Hindlimb muscle (tissue), 1 donor: ENCODE measurements at places on chromosomes 7 and 10. TPM values are rescaled to one million over a fixed set of nuclear protein-coding genes. Genes with fewer than 3 reads are reported as not detected.

The TAS2R41 gene
- not detected for polyA plus RNA-seq

The FBXO24 gene
- 2.3 TPM for polyA plus RNA-seq

The PRLHR gene
- polyA plus RNA-seq = not detected

The TMEM60 gene
- polyA plus RNA-seq = 11.3 TPM

GRCh38 chr7:112487457-112488263, 6.9 kb downstream of the LSMEM1 start:
- DNase-seq = no peak

DNA sequence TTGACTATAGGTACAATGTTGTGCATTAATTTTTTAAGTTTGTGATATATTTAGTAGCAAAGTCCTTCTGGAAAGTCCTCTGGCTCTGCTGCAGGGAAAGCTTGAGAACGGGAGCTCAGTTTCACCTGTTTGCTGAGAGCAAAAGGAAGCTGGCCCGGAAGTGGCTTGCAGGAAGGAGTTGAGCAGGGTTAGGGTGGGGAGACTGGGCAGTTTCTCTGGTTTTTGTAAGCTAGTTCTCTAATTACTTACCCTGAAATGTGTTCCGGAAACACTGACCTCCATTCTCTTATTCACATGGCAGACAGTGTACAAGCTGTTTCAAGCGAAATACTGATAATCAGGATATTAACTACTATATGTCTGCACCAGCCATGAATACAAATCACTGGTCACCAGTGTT, 22.3 kb downstream of the MAP3K8 start:
- no peak for DNase-seq

DNA sequence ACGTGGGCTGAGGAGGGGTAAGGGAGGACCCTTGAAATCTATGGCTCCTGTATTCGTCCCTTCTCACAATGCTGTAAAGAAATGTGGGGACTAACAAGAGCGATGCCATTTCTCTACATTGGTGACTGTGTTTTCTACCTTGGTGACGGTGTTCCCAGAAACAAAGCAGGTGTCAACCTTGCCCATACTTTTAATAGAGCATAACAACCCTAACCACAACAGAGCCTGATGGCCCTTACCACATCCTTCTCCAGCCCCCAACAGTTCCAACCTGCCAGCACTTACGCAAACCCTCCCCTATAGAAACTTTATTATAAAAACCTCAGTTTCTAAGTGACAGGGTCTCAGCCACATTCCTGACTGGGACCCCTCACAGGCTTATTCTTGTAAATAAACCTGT, 28.2 kb upstream of the ADCYAP1R1 start:
- no peak for DNase-seq

- peak; percentile 71 for DNase-seq
Measured at GRCh38 chr7:100694098-100694745, at the start of gene GIGYF1. GIGYF1 (minus strand) TSS chr7:100694250; CDS start chr7:100688238, 6,012 bp downstream.

DNA sequence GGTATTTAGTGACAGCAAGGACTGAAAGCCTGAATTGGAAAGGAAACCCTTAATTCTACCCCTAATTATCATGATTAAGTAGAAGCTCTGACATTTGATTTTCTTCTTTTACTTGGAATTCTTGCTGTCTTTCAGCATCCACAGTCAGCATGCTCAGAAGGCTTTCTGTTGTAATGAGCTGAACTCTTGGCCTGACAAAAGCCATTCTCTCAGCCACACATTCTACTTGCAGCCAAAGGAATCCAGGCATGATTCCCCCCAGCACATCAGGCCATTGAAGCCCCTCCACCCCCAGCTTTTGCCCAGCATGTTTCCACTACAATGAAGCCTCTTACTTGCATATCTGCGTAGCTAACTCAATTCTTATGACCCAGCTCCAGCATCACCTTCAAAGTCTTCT, 94.3 kb upstream of the FRMD4A start:
- no peak for DNase-seq

DNA sequence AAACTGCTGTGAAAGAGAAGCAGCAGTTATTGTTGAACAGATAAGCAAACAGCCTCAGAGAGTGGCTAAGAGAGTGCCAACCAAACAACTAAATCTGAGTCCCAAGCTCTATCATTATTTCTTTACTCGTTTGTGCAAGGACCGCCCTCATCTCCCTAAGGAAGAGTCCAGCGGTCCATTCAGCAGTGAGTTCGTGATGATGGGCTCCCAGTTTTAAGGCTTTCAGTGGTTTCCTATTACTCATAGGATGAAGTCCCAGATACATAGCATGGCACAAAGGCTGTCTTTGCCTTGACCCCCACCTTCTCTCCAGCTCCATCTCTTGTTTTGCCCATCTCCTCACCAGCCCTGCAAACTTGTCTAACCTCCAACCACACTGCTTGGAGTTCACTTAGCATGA, 24.3 kb upstream of the PDE1C start:
- no peak for DNase-seq

DNA sequence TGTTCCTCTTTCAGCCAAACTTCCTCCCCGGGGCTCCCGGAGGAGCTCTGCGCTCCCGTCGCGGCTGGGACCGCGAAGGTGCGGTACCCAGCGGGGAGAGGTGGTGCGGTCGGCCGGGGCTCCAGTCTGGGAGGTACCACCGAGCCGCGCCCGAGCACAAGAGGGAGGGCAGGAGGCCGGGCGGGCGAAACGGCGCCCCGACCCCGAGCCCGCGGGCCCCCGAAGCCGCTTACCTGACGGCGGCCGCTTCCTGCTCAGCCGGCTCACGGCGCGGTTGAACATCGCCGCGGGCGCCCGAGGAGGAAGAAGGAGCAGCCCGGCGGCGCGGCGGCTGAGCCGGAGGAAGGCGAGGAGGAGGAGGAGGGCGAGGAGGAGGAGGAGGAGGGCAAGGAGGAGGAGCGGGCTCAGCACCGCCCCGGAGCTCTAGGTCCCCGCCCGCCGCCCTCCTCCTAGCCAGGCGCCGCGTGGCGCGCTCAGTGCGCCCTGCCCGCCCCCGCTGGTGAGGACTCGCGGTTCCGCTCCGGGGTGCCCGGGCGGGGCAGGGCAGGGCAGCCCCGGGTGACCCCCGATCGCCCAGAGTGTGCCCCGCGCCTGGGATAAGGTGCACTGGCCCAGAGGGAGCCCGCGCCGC, at the start of gene RGS10:
TSS of gene RGS10 (minus strand) at position 363 of the 631 bp plus-strand sequence. CDS start at position 282, 81 bp downstream.
- DNase-seq = peak; percentile 88

GRCh38 chr7:24843821-24844434, 86.7 kb upstream of the GSDME start:
- no peak for DNase-seq

DNA sequence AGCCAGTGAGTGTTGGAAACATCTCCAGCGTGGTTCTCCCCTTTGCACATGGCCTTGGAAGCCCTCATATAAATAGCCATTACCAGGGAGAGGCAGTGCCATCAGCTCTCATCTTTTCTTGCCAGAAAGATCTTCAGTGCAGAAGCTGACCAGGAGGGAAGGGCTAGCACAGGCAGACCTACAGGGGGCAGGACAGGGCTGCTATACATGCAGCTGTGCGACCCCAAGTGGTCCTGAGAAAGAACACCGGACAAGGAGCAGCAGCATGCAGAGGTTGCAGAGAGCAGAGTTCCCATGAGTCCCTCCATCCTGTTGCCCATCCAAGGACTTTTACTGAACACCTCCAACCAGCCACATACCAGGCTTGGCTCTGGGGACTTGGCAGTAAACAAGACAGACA, 17.1 kb downstream of the GRID1 start:
- no peak for DNase-seq

DNA sequence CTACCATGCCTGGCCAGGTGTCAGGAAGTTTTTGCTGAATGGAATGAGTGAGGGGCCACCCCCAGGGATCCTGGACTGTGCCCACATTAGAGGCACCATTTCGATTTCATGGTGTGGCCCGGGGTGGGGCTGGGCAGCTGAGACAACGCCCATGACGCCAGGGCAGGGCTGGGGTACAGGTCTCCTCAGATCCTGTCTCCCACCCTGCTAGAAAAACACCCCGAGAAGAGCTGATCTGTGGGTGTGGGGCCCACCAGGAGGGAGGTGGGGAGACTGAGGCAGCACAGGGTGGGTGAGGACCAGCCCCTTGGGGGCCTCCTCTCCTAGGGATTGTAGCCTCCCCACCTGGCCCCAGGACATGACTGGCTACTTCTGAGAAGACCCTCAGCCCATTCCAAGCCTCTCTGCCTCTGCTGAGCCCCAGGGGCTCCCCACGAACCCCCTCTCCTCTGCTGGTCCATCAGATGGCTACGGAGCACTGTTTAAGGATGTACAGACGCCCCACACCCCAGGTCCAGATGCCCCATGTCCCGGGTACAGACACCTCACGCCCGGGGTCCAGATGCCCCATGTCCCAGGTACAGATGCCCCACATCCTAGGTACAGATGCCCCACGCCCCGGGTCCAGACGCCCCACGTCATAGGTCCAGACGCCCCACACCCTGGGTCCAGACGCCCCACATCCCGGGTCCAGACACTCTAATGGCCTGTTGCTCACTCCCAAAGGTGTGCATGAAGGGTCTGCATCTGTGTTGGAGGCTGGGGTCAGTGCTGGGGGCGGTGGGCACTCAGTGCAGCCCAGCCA, 99.4 kb downstream of the MICALL2 start:
- DNase-seq = no peak

GRCh38 chr10:122044045-122044661, 55.2 kb downstream of the TACC2 start:
- peak; percentile 76 for DNase-seq

DNA sequence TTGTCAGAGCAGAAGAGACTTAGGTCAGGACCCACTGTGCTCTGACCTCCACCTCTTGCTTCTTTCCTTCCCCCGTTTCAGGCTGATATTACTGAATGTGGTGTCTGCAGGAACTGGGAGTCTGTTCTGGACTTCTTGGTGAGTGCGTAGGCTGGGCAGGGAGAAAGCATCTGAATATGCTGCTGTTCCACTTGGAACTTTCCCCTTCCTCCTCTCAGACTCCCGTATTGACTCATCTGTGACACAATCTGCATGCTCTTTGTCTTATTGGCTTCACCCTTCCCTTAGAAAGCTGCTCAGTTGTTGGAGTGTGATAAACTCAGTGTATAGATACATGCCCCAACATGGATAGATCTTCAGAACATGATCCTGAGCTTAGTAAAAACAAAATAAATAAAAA, 137.6 kb upstream of the HABP2 start:
- no peak for DNase-seq

DNA sequence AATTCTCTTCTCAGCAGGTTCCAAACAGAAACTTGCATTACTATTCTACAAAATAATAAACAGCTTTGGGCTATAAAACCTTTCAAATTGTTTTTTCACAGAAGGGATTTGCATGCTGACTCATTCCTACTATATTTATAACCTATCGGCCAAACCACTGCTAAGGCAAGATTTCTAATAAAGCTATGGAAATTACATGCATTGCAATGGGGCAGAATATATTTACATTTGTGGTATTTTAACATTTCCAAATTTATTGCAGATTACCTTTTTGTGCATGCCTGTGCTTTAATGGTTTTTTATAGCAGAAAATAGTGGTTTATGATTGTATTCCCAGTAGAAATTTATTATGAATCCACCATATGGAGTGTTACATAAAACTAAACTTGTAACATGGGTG, 69.0 kb upstream of the NPVF start:
- no peak for DNase-seq

- DNase-seq = no peak
Measured at GRCh38 chr7:8206956-8207355, 55.0 kb downstream of the ICA1 start.

DNA sequence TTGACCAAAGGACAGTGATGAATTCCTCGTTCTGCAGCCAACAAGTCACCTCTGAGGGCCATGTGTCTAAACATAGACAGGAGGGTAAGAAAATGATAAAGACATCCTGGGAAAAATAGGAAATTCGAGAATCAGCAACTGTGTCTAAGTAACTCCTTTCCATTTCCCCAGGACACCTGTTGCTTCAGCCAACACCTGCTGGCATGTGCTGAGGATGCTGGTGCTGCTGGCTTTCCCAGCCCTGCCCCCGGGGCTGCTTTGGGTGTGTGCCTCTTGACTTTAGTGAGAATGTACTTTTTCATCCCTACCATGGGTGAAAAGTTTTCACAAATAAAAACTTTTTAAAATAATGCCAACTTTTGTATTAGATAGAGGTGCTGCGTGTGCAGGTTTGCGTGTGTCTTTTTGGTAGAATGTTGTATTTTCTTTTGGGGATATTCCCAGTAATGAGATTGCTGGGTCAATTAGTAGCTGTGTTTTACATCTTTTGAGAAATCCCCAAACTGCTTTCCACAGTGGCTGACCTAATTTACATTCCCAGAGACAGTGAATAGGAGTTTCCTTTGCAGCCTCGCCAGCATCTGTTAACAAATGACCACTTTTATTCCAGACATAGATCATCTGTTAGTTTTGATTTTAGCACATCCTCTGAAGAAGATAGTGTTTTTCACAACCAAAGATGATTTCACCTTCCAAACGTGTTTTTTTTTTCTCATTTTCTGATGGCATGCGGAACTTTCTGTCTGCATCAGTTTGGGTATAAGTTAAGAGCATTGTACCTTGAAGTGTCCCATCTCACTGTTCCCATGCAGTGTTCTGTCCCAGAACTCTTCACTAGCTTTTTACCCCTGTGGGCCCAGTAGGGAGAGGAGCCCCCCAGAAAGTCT, 104.2 kb upstream of the ACBD5 start:
- no peak for DNase-seq

GRCh38 chr10:20089879-20090278, 273.6 kb downstream of the PLXDC2 start:
- no peak for DNase-seq

- no peak for DNase-seq
Measured at GRCh38 chr10:24393201-24393600, 184.3 kb downstream of the KIAA1217 start.

- no peak for DNase-seq
Measured at GRCh38 chr7:28940741-28941384, 17.3 kb downstream of the TRIL start.

- no peak for DNase-seq
Measured at GRCh38 chr7:15963206-15963605, 276.7 kb upstream of the MEOX2 start.

- no peak for DNase-seq
Measured at GRCh38 chr7:142788303-142789289, 17.8 kb downstream of the PRSS2 start.

DNA sequence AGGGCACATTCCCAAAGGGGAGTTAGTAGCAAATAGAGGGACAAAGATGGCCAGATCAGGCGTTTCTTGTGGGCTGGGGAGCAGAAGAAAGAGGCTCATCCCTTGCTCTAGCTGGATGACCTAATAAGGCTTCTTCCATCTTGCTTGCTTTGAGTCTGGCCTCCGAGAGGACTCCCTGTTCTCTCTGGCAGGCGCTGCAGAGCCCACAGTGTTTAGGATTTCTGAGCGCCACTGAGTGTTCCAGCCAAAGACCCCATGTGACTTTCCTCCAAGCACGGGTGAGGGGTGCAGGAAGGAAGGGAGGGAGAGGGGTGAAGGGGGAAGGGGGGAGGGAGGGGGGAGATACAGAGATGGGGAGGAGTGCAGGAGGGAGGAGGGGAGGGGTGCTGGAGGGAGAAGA, 203.8 kb upstream of the SVIL start:
- no peak for DNase-seq

- DNase-seq = no peak
Measured at GRCh38 chr7:71429083-71429482, 297.1 kb downstream of the GALNT17 start.

GRCh38 chr10:33150146-33150545, 184.3 kb downstream of the NRP1 start:
- no peak for DNase-seq
